Glutamatergic neuron (in vitro differentiated cells): ENCODE measurements at places on chromosomes 16 and 17. TPM values are rescaled to one million over a fixed set of nuclear protein-coding genes. Genes with fewer than 3 reads are reported as not detected.
A peak's percentile ranks its signal among the peaks of the same experiment; 100 is the strongest.

DNA sequence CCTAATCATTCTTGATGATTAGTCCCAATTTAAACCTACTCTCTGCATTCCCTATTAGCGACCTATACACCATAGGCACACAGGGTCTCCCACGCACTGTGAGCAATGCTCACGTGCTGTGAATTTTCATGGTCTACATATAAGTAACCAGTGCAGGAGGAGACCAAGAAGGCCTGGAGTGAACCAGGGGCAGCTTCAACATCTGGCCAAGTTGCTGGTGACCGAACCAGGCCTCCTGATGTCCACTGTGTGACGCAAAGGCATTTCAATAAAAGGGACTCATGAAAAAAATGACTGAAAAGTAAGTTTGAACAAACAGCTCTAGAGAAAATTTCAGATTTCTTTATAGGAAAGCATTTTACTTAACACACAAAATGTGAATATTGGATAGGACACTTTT lies 107.0 kb downstream of the ZFHX3 start:
- no peak for DNase-seq
- peaks cover 11% of the 10 kb centered on the region for H3K4me1 ChIP-seq
- H3K36me3 ChIP-seq, result no peaks in the 10 kb centered on the region
- H3K27me3 ChIP-seq, result peaks cover 6% of the 10 kb centered on the region

DNA sequence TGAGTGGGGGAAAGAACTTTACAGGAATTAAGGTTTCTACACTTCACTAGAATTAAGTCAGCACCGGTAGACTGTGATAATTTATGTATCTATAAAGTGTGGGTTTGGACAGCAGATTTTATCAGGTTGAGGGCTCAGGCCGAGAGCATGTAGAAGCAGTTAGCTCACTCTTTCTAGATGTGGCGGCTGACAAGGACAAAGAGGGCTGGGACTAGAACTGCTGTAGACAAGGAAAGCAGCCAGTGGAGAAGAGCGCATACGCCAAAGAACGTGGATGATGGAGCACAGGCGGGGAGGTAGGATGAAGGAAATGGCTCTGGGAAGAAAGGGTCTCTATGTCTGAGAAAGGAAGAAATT lies 504 bp upstream of the GOSR1 start:
- H3K4me3 ChIP-seq, result peak overlapping the region; percentile 97
- peaks cover 3% of the 10 kb centered on the region for H3K27me3 ChIP-seq
- H3K36me3 ChIP-seq, result no peaks in the 10 kb centered on the region
- H3K4me1 ChIP-seq, result peaks cover 8% of the 10 kb centered on the region

DNA sequence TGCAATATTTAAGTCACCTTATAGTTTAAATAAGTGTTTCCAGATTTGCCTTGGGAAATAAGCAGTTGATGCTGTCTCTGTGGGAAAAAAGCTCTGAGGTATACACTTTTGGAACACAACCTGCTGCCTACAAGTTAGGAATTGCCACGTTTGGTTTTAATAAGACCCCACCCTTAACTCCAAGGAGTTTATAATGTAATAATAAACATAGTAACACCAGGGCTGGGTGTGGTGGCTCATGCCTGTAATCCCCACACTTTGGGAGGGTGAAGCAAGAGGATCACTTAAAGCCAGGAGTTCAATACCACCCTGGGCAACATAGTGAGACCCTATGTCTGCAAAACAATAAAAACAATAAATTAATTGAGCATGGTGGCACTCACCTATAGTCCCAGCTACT lies 15.9 kb upstream of the SMG1 start:
- no peak for DNase-seq
- H3K27me3 ChIP-seq, result peaks cover 2% of the 10 kb centered on the region
- no peaks in the 10 kb centered on the region for H3K36me3 ChIP-seq
- no peak overlapping the region for H3K4me3 ChIP-seq
- H3K27ac ChIP-seq, result no peak overlapping the region
- no peaks in the 10 kb centered on the region for H3K4me1 ChIP-seq

DNA sequence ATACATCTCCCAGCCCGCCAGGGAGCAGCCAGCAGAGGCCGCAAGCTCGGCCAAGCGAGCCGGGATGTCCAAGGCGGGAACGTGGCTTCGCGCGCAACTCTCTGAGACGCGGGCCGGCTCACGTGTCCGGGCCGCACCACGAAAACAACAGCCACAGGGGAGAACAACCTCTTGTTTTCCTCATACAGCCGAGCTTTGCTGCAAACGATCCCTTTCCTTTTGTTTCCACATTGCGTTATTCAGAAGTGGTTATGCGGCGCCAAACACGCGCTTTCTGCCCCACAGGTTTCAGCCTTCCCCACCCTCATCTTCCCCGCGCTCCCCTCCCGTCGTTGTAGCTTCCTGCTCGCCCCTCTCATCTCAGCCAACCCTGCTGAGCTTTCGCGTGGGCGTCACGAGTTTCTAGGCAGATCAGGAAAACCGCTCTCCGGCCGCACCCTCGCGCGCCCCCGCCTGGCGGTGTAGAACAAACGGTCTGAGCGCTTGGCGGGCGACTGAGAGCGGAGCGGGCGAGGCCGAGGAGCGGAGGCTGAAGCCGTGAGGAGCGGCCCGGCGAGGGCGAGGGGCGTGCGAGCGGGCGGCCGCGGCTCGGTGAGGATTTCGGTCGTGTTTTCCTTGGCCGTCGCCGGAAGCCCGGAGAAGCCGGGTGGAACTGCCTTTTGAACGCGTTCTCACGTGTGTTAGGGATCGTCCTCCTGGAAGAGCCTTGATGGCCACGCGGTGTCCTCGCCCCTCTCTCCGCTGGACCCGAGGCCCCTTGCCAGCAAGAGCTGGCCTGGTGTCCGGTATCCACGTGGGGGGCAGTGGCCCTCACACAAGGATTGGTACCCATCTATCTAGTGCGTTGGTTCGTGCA lies 6.6 kb upstream of the SMARCD2 start:
- peak overlapping the region; percentile 90 for H3K27ac ChIP-seq
- H3K4me1 ChIP-seq, result no peaks in the 10 kb centered on the region
- DNase-seq, result peak; percentile 93
- H3K27me3 ChIP-seq, result peaks cover 15% of the 10 kb centered on the region
- H3K4me3 ChIP-seq, result peak overlapping the region; percentile 88

DNA sequence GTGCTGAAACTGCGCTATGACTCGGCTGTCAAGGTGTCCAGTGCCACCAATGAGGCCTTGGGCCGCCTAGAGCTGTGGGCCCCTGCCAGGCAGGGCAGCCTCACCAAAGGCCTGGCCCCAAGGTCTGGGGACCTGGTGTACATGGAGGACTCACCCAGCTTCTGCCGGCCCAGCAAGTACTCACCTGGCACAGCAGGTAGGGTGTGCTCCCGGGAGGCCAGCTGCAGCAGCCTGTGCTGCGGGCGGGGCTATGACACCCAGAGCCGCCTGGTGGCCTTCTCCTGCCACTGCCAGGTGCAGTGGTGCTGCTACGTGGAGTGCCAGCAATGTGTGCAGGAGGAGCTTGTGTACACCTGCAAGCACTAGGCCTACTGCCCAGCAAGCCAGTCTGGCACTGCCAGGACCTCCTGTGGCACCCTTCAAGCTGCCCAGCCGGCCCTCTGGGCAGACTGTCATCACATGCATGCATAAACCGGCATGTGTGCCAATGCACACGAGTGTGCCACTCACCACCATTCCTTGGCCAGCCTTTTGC lies 25.0 kb downstream of the WNT9B start:
- no peaks in the 10 kb centered on the region for H3K36me3 ChIP-seq
- H3K4me3 ChIP-seq, result no peak overlapping the region
- peaks cover 6% of the 10 kb centered on the region for H3K27me3 ChIP-seq
- H3K27ac ChIP-seq, result no peak overlapping the region
- H3K4me1 ChIP-seq, result peaks cover 3% of the 10 kb centered on the region

GRCh38 chr16:19389246-19389645 lies 28.4 kb upstream of the TMC5 start:
- H3K36me3 ChIP-seq, result peaks cover 4% of the 10 kb centered on the region
- H3K4me3 ChIP-seq, result no peak overlapping the region
- H3K27ac ChIP-seq, result no peak overlapping the region
- H3K4me1 ChIP-seq, result no peaks in the 10 kb centered on the region

DNA sequence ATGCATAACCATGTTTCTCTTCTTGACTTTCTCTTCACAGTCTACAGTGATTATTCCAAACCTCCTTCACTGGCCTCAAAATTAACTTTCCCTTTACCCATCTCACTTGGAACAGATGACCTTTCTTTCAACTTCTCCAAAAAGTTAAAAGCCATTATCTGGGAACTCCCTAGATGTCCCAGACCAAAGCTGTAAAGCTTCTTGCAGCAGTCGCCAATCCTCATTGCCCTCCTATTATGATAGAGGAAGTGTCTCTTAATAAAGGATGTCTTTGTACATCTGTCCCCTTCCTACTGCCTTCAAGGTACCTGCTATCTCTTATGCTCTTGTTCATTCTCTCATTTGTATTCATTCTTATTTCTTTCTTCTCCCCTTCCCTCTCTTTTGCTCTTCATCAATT lies 127.5 kb downstream of the MRTFB start:
- H3K36me3 ChIP-seq, result no peaks in the 10 kb centered on the region
- H3K27me3 ChIP-seq, result peaks cover 2% of the 10 kb centered on the region
- DNase-seq, result no peak
- H3K4me1 ChIP-seq, result peaks cover 3% of the 10 kb centered on the region
- no peak overlapping the region for H3K27ac ChIP-seq

DNA sequence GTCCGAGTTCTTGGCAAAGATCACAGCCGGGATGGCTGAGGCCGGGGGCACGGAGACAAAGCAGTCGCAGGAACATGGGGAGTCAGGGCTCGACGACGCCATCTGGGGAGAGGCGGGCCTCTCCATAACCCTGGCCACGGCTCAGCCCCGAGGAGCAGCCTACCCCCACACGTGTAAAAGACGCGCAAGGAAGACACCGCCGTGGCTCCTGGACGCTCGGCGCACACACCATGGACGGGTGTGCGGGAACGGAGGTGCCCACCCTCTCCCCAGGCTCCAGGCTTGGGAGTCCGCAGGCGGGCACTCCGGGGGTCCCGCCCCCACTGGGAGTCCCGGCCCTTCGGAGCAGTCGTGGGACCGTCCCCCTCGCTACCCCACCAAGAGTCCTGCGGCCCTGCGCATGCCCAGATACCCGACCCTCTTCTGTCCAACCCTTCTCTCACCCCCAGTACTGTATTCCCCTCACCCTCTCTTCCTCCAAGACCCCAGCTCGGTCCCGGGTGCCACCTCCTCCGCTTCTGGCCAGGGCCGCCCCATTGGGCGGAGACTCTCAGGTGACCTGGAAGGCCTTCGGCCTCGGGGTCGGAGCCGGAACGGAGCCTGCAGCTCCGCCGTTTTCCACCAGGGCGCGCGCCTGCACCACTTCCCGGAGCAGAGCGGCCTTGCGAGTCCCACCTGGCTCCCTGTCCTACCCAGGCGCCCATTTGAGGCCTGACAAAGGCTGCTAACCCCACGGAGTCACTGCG lies at the start of gene SCRN2:
SCRN2 (minus strand) TSS at position 532 of the 746 bp plus-strand sequence; CDS start at position 102, 430 bp downstream.
- no peaks in the 10 kb centered on the region for H3K36me3 ChIP-seq
- H3K4me1 ChIP-seq, result peaks cover 7% of the 10 kb centered on the region
- H3K27ac ChIP-seq, result peak within 1 kb of the TSS; percentile 71
- peaks cover 4% of the 10 kb centered on the region for H3K27me3 ChIP-seq

GRCh38 chr17:74601944-74602572 lies 10.0 kb upstream of the CD300LD start:
- no peak overlapping the region for H3K4me3 ChIP-seq
- no peaks in the 10 kb centered on the region for H3K36me3 ChIP-seq
- peak overlapping the region; percentile 20 for H3K27ac ChIP-seq
- H3K27me3 ChIP-seq, result peaks cover 15% of the 10 kb centered on the region
- H3K4me1 ChIP-seq, result peaks cover 58% of the 10 kb centered on the region
- DNase-seq, result peak; percentile 66

- H3K27ac ChIP-seq, result no peak overlapping the region
- H3K27me3 ChIP-seq, result no peaks in the 10 kb centered on the region
- no peaks in the 10 kb centered on the region for H3K36me3 ChIP-seq
- no peak overlapping the region for H3K4me3 ChIP-seq
Measured at GRCh38 chr16:27182906-27183405, 20.4 kb upstream of the KDM8 start.

- H3K27me3 ChIP-seq, result peaks cover 9% of the 10 kb centered on the region
- peaks cover 8% of the 10 kb centered on the region for H3K4me1 ChIP-seq
- H3K27ac ChIP-seq, result no peak overlapping the region
Measured at GRCh38 chr16:83826146-83826913, 18.6 kb downstream of the HSBP1 start.

- H3K27ac ChIP-seq, result no peak overlapping the region
- H3K36me3 ChIP-seq, result peaks cover 16% of the 10 kb centered on the region
- peaks cover 9% of the 10 kb centered on the region for H3K4me1 ChIP-seq
- no peak overlapping the region for H3K4me3 ChIP-seq
- H3K27me3 ChIP-seq, result no peaks in the 10 kb centered on the region
- DNase-seq, result no peak
Measured at GRCh38 chr17:65482201-65482600, 79.2 kb downstream of the AXIN2 start.

DNA sequence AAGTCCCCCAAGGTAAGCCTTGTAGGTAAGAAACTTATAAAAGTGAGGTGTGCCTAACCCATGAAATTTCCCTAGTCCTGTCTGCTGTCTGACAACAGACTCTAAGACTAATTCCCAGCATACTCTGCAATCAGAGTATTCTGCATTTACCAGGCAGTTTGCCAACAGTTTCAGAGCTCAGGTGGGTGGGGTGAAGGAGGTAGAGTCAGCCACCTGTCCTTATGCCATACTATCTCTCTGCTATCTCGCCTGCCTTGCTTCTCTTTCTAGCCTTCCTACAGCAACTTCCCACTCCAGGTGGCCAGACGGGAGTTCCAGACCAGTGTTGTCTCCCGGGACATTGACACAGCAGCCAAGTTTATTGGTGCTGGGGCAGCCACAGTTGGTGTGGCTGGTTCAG lies 2.3 kb downstream of the ATP5MC1 start:
- no peaks in the 10 kb centered on the region for H3K4me1 ChIP-seq
- no peaks in the 10 kb centered on the region for H3K36me3 ChIP-seq
- H3K4me3 ChIP-seq, result no peak overlapping the region
- DNase-seq, result no peak
- H3K27me3 ChIP-seq, result peaks cover 6% of the 10 kb centered on the region
- H3K27ac ChIP-seq, result no peak overlapping the region

DNA sequence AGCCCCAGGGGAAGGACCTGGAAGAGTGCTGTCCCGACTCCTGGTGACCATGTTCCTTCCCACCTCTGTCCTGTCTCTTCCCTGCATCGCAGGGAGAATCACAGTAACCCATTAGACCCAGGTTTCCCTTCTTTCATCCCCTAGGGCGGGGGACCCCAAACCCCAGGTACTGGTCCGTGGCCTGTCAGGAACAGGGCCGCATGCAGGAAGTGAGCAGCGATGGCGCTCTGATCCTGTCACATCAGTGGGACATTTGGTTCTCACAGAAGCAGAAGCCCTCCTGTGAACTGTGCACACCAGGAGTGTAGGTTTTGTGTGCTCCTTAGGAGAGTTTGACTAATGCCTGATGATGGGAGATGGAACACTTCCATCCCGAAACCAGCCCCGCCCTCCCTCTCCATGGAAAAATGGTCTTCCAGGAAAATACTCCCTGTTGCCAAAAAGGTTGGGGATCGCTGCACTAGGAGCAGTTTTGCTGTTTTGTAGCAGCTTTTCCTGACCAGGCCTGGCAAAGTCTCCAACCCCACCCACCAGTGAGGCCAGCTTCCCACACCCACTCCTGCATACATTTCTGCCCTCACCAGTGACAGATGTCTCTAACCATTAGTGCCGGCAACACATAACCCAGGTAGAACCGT lies 10.5 kb downstream of the MNT start:
- peak overlapping the region; percentile 20 for H3K4me3 ChIP-seq
- no peaks in the 10 kb centered on the region for H3K36me3 ChIP-seq
- H3K4me1 ChIP-seq, result peaks cover 32% of the 10 kb centered on the region
- DNase-seq, result no peak
- H3K27ac ChIP-seq, result peak overlapping the region; percentile 12

GRCh38 chr16:86783636-86784626 lies 205.6 kb downstream of the FOXL1 start:
- H3K27ac ChIP-seq, result no peak overlapping the region
- no peak overlapping the region for H3K4me3 ChIP-seq
- DNase-seq, result no peak
- peaks cover 14% of the 10 kb centered on the region for H3K4me1 ChIP-seq

GAS2L2 gene
- total RNA-seq, result 0.27 TPM

KRTAP4-16 gene
- total RNA-seq, result not detected
